ENCODE measurements at places on chromosomes 6 and 20.
A peak's percentile ranks its signal among the peaks of the same experiment; 100 is the strongest.

DNA sequence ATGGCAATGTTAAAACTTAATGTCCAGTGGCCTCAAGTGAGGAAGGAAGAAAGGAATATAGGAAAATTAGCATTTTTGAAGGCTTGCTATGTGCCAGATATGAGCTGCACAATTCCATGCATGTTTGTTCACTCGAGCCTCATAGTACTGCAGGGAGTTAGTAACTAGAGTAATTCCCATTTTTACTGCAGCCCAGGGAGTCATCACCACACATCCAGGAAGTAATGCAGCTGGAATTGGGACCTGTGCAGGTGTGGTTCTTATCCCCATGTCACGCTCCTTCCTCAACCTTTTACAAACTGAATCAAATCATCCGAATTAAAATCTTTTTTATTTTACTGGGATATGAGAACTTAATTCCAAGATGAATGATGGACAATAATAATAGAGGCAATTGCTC, 149.5 kb upstream of the MAFB start:
- no peak for DNase-seq

GRCh38 chr20:34242879-34243278, 1.7 kb downstream of the ASIP start:
- DNase-seq, result no peak

DNA sequence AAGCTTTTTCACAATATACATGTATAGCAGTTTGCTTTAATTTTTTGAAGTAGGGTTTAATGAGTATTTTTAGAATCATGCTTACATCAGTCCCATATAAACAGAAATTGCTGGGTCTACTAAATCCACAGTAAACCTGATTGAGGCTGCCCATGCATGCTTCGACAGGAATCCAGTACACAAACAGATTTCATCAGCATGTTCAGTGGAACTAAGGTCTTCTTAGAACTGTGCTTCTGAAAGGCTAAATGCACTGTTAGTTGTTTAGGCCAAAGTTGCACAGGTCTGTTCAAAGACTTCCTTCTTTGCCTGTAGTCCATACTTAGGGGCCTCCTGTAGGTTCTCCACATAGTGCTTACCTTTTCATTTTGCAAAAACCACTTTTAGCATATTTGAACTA, 42.5 kb upstream of the THBS2 start:
- no peak for DNase-seq

- no peak for DNase-seq
These were observed 871.6 kb upstream of the GJE1 start for GRCh38 chr6:141261016-141261671.

- no peak for DNase-seq
These were observed 61.9 kb upstream of the HBS1L start for GRCh38 chr6:135116571-135116970.

GRCh38 chr6:118985123-118985830, 50.3 kb upstream of the MCM9 start:
- no peak for DNase-seq

GRCh38 chr20:23528867-23529431, 38.0 kb downstream of the CST8 start:
- no peak for DNase-seq

GRCh38 chr6:20605581-20605980, 71.3 kb downstream of the CDKAL1 start:
- no peak for DNase-seq

DNA sequence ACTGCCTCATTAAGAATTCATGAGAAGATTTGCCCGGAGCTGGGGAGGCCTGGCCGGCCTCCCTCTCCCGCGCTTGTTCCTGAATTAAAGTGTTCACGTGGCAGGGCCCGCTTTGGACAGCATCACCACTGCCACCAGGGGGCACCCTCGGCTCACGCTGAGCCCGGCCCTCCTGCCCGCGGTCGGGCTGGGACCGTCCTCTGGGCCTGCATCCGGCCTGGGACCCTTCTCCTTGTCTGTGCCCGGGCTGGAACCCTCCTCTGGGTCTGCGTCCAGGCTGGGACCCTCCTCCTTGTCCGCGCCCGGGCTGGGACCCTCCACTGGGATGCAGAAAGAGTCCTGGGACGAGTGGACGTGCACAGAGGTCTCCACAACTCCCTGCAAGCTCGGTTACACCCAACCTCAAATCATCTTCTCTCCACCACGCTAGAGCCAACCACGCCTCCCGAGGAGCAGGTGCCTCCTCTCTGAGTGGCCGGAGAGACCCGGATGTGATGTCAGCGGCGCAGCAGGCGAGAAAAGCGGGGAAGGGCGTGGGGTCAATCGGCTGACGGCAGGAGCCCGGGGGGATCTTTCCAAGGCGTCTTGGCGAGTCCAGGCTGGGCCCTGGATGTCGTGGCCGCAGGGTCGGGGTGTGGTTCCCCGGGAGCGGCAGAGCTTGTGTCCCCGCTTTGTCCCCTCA, 50.9 kb upstream of the DACT2 start:
- DNase-seq, result no peak

GRCh38 chr6:119686644-119687043, 337.1 kb upstream of the MAN1A1 start:
- no peak for DNase-seq

DNA sequence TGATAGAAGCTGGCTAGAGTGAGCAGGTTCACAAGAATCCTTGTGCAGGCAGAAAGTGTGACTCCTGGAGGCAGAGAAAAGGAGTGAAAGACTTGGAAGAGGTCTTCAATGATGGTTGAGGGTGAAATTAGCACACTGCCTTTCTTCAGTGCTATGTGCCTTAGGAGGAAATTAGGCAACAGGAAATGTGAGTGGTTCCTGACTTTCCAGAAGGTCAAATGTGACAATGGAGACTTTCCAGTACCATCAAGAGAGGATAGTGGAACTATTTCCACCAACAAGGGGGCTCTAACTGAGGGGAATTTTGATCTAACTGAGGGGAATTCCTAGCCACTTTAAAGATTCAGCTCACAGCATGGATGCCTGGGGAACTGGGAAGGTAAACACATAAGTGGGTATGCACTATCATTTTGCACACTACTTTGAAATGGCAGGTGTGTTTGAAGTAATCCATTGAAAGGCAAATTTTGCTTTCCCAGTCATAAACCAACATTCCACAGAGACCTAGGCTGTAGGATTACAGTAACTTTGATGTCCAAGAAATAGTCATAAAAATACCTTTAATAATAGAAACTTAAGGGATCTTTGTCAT, 90.0 kb downstream of the PERP start:
- no peak for DNase-seq

- no peak for DNase-seq
These were observed 129.2 kb upstream of the AKAP12 start for GRCh38 chr6:151110576-151110905.

DNA sequence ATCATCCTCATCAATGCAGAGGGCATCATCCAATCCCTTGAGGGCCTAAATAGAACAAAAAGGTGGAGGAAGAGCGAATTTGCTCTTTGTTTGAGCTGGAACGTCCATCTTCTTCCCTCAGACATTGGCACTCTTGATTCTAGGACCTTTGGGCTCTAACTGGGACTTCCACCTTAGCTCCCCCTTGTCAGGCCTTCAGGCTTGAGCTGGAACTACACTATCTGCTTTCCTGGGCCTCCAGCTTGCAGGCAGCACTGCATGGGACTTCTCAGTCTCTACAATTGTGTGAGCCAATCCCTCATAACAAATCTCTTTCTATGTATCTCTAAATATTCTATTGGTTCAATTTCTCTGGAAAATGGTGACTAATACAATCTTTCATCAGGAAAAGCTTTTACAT, 155.4 kb downstream of the MCHR2 start:
- no peak for DNase-seq

DNA sequence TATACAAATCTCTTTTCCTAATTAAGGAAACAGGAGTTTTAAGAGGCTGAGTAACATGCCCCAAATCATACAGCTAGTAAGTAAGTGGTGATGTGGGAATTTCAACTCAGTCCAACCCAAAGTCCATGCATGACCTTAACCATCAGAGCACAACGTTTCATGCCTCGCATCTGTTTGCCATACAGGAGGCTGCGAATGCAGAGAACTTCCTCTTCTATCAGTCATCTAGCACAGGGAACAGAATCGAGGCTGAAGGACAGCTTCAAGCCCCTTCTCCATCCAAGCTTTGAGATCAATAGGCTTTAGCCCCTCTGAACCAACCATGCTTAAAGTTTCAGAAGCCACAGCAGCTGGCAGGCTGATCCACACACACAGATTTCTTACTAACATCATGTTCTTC, 113.2 kb downstream of the MAFB start:
- no peak for DNase-seq

DNA sequence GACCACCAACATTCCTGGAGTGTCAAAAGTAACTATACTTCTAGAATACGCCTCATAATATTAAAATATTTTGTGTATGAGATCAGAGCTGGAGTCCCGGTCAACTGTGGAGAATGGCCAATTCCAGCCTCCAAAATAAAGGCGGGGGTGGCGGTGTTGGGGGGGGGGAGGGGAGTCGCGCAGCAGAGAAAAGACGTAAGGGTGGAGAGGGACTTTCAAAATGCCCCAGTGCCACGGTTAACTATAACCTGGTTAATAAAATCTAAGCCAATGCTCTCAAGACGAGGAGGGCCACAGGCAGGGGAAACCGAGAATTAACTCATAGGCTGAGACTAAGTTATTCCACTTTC, 1.3 kb downstream of the NUP153 start:
- DNase-seq, result no peak

DNA sequence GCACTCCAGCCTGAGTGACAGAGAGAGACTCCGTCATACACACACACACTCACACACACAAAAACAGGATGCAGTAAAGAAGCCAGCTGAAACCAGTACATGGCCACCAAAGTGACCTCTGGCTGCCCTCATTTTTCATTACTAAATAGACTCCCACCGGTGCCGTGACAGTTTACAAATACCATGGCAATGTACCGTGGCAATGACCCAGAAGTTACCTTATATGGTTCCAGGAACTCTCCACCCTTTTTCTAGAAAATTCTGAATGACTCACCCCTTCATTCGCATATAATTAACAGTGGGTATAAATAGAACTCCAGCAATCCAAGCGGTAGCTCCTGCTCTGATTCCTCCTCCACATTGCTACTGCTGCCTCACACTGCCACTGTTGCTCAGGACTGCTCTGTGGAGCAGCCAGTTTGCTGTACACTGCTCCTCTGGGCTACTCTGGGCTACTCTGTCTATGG, 57.7 kb downstream of the SNX5 start:
- DNase-seq, result no peak

- DNase-seq, result no peak
These were observed 1.2 kb upstream of the SRPK1 start for GRCh38 chr6:35922139-35922554.

- DNase-seq, result no peak
These were observed 11.2 kb downstream of the SLC13A3 start for GRCh38 chr20:46640044-46640443.

DNA sequence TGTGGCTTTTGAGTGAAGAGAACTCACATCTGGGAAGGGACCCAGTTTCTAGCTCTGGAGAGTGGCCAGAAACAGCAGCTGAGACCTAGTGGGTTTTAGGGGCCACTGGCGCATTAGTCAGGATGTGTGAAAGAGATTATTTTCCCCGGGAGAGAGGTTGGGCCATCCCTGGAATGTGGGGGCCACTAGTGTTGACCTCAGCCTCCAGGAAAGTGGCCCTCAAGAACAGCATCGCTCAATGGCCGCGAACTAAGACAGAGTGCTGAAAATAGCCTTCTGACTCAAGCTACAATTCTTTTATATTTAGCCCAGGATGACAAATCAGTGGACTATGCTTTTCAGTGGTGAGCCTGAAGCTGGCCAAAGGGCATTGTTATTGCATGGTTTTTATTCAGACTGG, 210.4 kb upstream of the RNF24 start:
- DNase-seq, result no peak

DNA sequence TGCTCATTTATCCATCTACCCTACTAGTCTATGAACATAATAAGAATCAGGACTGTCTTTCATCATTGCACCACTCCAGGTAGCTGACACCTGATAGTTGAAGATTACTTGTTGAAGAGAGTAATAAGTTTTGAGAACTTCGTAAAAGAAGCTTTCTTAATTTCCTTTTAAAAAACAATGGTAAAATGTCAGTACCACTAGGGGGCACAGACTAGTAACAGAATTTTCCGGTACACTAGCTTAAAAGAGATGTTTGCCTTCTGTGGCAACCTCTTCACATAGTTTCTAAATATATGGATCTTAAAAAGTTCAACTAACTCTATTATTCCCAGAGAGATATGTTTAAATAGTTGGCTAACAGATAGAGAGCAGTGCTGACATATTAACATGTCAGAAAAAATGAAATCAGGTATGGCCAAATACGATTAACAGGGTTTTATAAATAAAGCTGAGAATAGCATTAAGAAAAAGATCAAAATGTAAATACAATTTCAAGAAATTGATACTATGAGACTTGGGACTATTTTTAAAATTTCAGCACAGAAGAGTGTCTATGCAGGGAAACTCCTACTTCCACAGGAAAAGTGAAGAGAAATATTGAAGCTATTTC, 5.4 kb upstream of the KCNQ5 start:
- DNase-seq, result no peak

DNA sequence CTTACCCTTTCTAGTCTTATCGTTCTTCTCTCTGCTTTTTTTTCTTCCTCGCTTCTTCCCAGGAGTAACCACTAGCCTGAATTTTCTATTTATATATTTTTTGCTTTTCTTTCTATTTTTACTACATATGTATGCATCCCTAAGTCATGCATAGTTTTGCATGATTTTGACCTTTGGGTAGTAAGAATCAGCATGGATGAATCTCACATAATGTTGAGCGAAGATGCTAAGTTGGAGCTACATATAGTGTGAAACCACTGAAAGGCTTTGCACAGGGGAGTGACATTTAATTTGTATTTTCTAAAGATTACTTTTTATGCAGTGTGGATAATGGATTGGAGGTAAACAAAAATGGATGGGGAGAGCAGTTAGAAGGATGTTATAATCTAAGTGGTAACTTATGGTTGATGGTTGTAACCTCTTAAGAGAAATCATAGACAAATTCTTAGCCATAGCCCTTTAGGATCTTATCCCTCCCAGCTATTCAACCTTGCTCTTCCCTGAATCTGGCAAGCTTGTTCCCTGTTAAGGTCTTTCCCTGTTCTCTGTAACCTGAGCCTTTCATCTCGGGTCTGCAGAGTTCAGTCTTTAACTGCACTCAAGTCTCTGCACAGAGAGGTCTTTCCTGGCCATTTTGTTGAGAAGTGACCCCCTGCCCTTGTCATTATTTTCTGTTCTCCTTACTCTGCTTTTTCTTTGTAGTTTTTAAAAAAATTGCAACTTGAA, 18.0 kb downstream of the PEX7 start:
- no peak for DNase-seq

DNA sequence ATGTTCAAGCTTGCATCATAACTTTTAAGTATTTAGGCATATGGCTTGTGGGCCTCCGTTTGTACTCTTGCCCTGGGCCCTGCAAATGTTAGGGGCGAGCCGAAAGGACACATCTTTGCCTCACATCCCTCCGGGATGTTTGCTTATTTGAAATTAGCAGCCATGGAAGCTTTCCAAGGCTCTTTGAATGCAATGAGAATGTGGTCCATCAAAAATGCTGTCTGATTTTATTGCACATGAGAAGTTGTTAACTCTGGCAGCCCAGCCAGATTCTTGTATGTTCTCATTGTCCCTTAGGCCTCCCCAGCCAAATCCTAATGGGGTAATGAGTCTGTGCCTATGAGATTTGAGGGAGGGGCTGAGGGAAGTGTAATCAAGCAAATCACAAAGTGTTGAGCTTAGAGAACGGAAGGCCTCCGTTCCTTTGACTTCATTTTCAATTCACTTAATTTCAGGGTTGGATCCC, 261.2 kb upstream of the MARCKS start:
- peak; percentile 45 for DNase-seq

All from NCI-H1436 treated with DMSO at 0.1 percent for 48 hours (cell line).